ENCODE measurements at places on chromosomes 11 and 22.
A peak's percentile ranks its signal among the peaks of the same experiment; 100 is the strongest.

GRCh38 chr22:30566125-30566524, 8.3 kb downstream of the GAL3ST1 start:
- peak; percentile 81 for DNase-seq

GRCh38 chr22:36387709-36387958, 133 bp downstream of the MYH9 start:
- DNase-seq, result no peak

DNA sequence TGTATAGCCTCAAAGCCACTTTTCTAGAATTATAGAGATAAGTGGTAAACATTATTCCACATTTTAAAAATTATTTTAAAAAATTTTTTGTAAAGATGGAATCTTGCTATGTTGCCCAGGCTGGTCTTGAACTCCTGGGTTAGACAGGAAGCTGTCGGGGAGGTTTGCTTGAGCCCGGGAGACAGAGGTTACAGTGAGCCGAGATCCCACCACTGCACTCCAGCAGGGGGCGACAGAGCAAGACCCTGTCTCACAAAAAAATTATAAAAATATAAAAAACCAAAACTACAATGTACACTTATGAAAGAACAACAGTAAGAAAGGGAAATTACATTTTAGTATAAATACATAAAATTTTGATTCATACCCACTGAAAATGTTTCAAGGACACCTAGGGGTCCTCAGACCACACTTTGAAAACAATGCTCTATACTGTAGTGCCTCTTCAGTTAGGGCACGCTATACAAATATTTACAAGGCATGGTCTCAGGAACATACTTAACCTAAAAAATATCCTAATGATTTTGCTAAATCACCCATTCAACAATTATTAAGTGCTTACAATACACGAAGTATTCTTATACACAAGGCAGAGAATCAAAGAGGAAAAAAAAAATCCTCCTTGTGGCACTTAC, 111.2 kb downstream of the MRTFA start:
- DNase-seq, result no peak

- no peak for DNase-seq
Observed at GRCh38 chr11:46684367-46684766, 16.1 kb downstream of the ARHGAP1 start.

GRCh38 chr11:28049338-28050216, 58.4 kb downstream of the KIF18A start:
- DNase-seq, result no peak

DNA sequence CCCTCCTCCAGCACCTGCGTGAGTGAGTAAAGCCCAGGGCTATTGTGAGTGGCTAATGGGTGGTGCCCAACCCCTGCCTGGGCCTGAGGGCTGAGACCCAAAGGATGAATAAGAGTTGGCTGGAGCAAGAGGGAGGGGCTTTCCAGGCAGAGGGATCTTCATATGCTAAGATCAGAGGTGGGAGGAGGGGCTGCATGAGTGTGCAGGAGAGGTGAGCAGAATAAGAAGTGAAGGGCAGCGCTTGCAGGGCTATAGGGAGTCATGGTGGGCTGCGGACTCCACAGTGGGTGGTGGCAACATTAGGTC, 3.9 kb downstream of the EMID1 start:
- no peak for DNase-seq

- DNase-seq, result no peak
Observed at GRCh38 chr11:65611028-65611757, 2.8 kb downstream of the MAP3K11 start.

DNA sequence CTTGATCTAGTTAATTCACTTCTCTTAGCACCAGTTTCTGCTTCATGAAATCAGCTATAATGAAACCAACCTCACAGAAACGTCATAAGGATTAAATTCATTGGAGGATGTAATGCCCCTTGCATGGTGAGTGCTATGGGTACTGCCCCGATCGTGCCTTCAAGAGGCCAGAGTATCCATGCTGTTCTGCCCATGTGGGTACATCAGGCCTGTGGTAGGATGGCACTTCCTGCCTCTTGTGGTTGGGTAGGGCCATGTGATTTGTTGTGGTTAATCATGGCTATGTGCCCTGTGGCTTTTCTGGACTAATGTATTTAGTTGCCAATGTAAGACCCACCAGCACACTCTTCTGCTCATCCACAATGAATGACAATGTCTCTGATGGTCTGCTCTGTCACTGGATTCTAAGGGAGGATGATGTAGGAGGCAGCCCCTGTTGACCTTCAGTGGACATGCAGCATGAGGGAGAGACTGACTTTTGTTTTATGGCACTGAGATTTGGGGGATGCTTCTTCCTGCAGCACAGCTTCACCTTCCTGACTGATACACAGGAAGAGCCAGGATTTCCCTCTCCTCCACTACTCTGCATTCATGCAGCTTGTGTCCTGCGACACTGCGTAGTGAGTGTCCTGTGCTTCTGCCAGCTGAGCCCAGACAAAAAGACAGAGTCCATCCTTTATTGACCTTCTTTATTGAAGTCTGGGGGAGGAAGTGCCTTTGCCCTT, 66.2 kb downstream of the DHCR7 start:
- no peak for DNase-seq

GRCh38 chr22:19976671-19977070, 35.1 kb upstream of the TXNRD2 start:
- no peak for DNase-seq

DNA sequence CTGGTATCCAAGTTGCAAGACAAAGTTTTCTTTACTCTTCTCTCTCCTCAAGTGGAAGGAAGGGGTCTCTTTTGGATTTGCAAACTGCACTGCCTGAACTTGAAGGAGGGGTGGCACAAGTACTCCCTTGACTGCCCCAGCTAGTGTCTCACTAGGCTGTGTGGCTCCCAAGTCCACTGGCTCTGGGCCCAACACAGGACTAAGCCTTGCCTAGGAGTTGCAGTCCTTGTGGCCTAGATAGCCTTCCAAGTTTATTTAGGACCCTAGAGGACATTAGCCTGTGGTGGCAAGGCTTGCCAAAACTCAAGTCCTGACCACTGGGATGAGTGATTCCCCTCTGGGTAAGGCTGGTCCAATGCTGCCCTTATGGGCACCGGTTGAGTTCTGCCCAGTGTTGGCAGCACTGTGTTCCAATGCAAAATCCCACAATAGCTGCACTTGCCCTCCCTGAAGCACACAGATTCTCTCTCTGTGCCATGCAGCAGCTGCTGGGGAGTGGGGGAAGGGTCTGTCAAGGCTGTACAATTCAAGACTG, 10.2 kb upstream of the WEE1 start:
- no peak for DNase-seq

- DNase-seq, result peak; percentile 55
Observed at GRCh38 chr11:46554213-46555147, 39.3 kb downstream of the AMBRA1 start.

DNA sequence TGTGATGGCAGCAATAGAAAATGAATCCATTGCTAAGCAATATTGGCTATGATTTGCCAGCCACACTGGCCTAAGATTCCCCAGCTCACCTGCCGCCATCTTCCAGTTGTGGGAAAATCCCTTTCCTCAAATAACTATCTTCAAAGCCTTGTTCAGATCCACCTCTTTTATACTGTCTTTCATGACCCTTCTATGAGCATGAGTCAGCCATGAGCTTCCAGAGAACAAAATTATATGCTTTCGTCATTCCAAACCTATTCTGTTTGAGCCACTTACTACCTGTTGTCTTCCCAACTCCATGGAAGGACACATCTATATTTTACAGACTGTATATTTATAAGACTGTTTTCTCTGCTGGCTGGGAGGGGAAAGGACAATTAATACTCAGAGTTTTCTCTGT, 25.0 kb upstream of the PRSS23 start:
- no peak for DNase-seq

DNA sequence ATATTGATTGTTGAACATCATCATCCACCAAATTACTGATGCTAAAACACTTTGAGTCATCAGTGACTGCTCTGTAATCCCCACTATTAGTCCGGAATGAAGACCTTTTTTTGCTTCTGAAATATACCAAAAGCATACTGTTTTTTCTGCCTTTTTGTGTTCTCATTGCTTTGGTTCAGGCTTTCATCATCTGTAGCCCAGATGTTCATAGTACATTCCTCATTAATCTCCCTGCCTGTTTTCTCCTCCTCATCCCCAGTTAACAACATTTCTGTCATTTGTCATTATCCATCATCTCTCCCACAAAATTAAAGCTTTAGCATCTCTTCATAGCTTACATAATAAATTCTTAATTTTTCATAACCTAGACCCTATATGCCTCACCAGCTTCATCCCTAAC, 9.2 kb downstream of the CEP57 start:
- DNase-seq, result no peak

GRCh38 chr11:14393129-14393528, 34.1 kb upstream of the RRAS2 start:
- DNase-seq, result no peak

- no peak for DNase-seq
Observed at GRCh38 chr11:4589017-4589416, 4.8 kb upstream of the OR52I1 start.

DNA sequence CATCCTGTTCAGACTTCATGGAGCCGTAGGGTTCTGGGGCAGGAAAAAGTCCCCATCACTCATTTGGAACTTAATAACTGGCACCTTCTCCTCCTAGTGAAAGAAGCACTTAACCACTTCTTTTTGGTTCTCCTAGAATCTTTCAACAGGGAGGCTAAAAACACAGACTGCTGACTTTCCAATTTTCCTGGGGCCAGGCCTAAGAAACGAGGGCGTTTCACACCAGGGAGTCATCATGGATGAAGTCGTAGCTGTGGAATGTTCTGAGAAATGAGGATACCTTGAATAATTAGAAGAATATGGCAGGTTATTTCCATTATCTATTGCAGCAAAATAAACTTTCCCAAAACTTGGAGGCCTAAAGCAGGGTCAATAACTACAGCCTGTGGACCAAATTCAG, 26.0 kb upstream of the API5 start:
- no peak for DNase-seq

- DNase-seq, result no peak
Observed at GRCh38 chr11:86205421-86206336, 38.9 kb upstream of the EED start.

DNA sequence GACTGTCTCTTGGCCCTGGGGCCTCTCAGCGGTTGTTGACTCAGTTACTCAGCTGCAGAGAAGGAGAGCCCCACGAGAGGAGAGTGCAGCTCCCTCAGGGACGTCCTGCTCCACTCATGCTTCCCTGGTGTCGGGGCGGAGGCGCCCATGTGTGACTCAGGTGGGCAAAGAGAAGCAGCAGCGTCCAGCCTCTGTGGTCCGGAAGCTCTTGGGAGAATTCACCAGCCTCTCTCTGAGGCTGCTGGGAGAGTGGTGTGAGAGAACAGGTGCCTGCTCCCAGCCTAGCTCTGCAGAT, 25.7 kb downstream of the GLB1L2 start:
- DNase-seq, result no peak

DNA sequence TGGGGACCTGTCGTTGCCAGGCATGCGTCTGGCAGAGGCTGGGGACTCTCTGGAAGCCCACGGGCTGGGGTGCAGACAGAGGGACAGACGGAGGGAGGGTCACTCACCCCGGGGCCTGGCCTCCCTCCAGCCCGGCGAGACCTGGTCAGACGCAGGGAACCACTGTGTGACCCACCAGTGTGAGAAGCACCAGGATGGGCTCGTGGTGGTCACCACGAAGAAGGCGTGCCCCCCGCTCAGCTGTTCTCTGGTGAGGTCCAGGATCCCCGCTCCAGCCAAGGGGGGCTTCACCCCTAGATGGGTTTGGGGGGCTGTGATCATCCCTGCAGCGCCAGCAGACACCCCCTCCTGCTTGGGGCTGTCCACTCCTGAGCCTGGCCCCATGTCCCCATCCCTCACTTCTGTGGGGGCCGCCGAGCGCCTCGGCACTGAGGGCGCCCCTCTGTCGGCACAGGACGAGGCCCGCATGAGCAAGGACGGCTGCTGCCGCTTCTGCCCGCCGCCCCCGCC, 23.6 kb upstream of the MUC5B start:
- DNase-seq, result no peak

DNA sequence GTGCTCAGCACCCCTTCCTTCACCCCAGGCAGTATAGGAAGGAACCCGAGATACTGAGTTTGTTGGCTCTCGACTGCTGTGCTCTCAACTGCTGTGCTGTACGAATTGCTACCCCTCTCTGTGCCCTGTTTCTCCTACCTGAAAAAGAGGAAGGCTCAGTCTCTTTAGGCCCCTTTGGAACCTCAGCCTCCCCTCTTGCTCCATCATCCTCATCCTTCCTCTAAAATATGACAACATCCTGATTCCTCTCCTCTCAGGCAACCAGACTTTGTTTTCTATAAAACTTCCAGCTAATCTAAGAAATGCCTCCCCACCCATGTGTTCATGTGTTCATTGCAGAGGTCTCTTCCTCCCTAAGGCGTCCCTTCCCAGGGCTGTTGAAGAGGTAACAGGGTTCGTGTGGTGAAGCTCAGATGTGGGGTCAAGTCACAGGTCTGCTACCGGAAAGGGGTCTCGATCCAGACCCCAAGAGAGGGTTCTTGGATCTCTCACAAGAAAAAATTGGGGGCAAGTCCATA, 35.5 kb upstream of the CD82 start:
- no peak for DNase-seq

GRCh38 chr11:107757661-107758060, 45.8 kb upstream of the SLN start:
- no peak for DNase-seq

DNA sequence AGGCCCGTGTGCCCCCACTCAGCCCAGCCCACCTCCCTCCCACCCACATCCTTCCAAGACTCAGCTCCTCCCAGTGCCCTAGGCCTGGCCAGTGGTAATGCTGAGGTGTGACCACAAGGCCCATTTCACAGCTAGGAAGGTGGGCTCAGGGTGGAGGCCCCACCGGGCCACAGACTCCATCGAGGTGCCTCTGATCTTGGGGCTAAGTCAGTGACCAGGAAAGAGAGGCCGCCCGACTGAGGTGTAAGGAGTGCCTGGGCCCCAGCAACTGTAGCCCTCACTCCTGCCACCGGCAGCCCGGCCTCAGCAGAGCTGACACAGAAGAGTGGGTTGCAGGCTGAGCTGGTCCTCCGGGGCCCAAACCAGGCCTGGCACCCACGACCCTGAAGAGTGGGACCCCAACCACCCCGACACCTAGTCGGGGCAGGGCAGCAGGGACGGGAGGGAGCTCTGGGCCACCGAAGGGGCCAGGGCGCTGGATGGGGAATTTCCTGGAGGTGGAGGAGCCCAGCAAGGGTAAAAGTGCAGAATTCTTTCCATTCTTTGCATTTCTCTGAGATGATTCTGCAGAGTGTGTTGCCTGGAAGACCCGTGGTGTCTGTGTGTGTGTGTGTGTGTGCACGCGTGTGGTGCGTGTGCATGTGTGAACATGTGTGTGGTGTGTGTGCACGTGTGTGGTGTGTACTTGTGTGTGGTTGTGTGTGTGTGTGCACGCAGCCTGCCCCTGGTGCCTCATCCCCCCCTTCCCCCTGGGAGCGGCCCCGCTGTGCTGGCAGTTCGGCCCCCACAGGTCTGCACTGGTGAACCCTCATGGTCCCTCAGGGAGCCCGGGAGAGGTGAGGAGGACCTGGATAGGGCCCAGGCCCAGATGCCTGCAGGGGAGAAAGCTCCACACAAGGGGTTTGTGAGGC, 8.3 kb upstream of the PIM3 start:
- peak; percentile 66 for DNase-seq

Data from HuH-7 (cell line).